Epithelial cell of proximal tubule (primary cell): ENCODE measurements at places on chromosomes 3 and 15. TPM values are rescaled to one million over a fixed set of nuclear protein-coding genes. Genes with fewer than 3 reads are reported as not detected.

ERC2 gene
- total RNA-seq: 2.7 and 6.0 TPM in 2 replicates

FOXB1 gene
- not detected in 2 replicates for total RNA-seq

SLC12A1 gene
- total RNA-seq: 0.06 TPM in 1 of 2 replicates, not detected in the other

ATR gene
- 19.3 and 20.4 TPM in 2 replicates for total RNA-seq

MUC13 gene
- total RNA-seq: not detected in 2 replicates
